NCI-H446 treated with DMSO at 0.1 percent for 48 hours (cell line): ENCODE measurements at places on chromosomes 13 and 19.

- no peak for DNase-seq
Measured at GRCh38 chr19:14954071-14954655, 12.9 kb downstream of the OR7C2 start.

- DNase-seq, result no peak
Measured at GRCh38 chr13:110875241-110875640, 39.6 kb downstream of the ANKRD10 start.

- DNase-seq, result no peak
Measured at GRCh38 chr13:47337781-47338507, 441.1 kb upstream of the HTR2A start.

GRCh38 chr13:100517135-100517534, 71.5 kb downstream of the GGACT start:
- no peak for DNase-seq

DNA sequence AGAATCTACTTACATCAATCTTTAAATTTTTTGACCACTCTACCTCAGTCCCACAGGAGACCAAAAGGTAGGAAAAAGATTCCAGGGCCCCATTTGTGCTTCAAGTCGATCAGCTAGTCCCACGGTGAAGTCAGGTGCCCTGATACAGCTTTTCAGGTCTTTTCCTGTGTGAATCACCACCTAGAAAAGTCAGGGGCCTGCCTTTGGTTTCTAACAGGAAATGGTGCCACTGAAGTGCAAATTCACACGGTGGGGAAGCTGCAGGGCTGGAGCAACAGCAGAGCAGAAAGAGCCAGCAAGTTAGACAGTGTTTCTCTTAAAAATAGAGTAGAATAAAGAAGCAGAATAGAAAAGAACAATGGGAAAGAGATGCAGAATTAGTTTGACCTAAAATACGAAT, 107.5 kb downstream of the KLF12 start:
- DNase-seq, result no peak
